ENCODE measurements at places on chromosomes 1 and 21.

DNA sequence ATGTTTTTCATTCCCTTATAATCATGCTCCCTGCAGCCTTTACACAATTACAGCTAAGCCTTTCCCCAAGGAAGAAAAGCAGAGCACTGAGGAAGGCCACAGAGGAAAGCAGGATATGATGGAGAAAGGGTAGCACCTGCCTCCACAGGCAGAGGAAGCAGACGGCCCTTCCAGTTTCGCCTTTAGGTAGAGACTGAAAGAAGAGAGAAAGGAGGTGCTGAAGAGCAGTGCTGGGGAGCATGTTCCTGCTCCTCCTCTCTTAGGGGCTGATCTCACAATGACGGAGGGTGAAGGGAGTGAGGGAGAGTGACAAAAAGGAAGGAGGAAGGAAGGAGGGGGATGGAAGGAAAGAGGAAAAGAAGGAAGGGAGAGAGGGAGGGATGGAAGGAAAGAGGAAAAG, 41.1 kb downstream of the SUSD4 start:
- DNase-seq = no peak

GRCh38 chr1:16717336-16718098, 22.8 kb upstream of the RNU1-4 start:
- DNase-seq = no peak

DNA sequence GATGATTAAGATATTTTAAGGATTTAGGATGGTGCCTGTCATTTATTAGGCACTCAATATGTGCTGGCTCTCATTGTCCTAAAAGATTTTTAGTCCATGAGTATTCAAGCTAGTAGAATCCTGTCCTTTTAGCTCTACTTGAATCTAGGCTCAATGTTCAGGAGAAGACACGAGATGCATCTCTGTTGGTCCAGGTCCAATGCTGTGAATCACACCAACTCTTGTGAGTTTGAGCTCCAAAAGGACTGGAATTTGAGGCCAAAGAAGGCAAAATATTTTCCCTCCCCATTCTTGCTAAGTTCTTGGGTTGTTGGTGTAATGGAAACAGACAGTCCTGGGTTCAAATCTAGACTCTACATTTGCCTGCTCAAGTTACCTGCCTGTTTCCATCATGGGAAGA, 1.4 kb upstream of the PODN start:
- DNase-seq = peak; percentile 68

DNA sequence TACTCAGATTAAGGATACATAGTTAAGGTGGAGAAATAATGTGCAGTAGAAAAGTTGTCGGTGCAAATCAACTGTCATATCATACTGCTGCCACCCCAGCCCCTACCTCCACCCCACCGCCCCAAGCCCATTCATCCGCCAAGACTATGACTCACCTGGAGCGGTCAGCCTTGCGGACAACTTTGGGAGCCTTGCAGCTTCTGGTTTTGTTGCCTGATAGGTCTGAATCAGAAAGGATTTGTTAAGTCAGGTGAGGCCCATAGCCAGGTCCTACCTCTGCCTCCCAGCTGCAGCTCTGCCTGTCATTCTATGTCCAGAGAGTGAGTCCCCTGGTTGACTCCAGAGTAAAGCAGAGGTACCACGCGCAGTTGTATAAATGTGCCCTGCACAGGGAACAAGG, 12.6 kb downstream of the C1orf162 start:
- no peak for DNase-seq

GRCh38 chr1:20493839-20494608, 8.0 kb upstream of the CAMK2N1 start:
- DNase-seq = peak; percentile 86

DNA sequence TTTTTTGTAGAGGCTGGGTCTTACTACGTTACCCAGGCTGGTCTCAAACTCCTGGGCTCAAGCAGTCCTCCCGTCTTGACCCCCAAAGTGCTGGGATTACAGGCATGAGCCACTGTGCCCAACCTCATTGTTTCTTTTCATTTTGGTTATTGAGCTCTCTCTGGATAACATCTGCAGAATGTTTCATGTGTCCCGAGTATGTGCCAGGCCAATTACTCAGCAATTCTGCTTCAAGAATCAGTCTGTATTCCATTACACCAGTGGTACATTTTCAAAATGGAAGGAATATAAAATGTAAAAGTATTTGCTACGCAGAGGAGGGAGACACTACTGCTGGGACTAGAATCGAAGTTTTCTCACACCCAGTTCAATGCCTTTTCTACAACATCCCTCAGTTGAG, 1.7 kb upstream of the ELOA start:
- no peak for DNase-seq

GRCh38 chr1:157131281-157131680, 6.9 kb downstream of the ETV3 start:
- no peak for DNase-seq

DNA sequence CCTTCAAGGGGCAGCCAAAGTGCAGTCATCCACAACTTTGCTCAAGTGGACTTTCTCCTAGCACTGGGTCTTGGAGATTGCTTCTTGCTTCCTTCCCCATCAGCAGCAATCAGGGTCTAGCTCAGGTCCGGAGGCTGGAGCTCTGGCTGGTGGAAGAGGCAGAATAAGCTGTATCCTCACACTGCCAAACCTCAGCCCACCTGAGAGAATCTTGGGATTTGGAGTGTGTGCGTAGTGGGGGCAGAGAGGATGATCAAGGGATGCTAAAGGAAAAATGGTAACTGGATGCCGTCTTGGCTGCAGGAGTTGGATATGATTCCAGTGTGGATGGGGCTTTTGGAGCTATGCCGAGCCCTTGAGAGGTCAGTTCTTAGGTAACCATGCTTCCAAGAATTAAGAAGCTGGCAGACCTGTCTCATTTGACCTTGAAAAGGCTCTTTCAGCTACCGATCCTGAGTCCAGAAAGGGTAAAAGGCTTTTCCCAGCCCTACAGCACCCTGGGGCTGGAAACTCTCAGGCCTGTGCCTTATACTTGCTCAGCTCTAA, 4.5 kb upstream of the NFASC start:
- DNase-seq = no peak
